Fibroblast of lung (primary cell): ENCODE measurements at places on chromosomes 16 and 17. TPM values are rescaled to one million over a fixed set of nuclear protein-coding genes. Genes with fewer than 3 reads are reported as not detected.

DNA sequence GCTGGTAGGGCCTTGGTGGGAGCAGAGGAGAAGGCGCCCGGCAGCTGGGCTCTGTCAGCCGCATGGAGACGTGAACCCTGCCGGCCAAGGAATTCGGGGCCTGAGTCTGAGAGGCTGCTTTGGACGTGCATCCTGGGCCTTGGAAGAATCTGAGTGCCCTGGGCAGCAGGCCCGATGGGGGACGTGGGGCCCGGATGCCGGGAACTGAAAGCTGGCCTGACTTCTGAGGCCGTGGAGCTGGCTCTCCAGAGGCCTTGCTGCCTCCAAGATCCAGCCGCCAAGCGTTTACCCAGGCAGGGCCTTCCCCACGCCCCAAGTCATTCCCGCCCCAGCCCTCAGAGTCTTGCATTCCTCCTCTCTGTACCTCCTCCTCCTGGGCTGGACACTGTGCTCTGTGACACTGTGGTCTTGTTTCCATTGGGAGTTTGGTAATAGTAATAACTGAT lies 37.2 kb downstream of the NKD1 start:
- DNase-seq = peak; percentile 14

DNA sequence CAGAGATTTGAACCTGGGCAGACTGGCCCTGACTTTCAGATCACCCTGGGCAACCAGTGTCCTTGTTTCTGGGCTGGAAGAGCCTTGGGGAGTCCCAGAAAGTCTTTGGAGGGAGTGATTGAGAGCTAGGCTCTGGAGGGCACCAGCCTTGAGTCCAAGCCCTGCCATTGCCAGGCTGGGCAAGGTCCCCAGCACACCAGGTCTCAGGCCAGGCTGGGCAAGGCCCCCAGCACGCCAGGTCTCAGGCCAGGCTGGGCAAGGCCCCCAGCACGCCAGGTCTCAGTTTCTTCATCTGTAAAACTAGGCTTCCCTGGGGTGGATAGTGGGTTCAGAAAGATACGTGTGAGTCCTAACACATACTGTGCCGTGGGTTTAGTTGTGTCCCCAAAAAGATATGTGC lies 135.0 kb downstream of the IRF8 start:
- DNase-seq = no peak

DNA sequence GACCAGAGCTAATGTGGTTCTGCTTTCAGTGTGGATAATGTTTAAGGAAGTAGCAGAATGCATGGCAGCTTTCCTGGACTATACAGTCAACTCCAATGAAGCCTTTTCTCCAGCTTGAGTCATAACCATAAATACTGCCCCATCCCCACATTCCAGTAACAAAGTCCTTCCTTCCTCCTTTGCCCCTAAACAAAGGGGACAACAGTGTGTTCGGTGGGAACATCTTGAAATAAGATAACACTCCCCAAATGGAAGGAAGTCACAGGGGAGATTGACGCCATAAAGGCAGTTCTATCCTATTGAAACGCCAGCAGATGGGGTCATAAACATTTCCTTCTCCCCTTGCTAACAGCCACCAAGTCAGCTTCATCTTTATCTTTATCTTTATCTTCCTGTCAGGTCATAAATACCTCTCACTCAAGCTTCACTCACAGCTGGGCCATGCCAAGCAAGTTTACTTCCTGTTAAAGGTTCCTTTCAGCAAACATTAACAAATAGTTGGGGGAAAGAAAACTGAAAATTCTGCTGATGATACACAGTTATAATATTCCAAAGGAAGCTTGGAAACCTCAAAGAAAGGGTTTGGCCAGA lies 136.7 kb downstream of the SNX11 start:
- no peak for DNase-seq

DNA sequence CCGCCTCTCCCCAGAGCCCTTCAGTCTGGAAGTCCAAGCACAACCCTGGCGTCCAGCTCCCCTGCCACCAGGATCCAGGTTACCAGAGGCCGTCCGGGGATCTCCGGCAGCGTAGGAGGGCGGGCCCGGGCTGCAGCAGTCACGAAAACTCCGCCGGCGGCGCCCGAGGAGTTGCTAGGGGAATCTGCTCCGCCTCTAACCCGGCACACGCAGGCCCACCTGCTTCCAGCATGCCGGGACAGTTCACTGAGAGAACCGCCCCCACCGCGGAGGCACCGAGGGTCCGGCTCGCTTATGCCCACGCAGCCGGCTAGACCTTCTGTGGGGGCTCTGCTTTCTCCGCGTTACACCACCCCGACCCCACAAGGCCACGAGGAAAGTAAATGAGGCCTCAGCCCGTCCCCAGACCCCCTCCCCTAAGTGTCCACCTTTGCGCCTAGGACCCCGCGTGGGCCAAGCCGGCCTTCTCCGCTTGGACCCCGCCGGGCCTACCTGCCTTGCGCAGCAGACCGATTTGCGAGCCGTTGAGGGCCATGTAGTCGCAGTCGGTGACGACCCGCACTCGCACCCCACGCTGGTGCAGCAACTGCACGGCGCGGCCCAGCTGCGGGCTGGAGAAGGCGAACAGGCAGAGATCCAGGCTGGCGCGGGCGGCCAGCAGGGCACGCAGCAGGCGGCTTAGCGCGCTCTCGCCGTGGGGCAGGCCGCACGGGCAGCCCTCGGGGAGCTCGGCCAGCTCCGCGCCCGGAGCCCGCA lies 587 bp downstream of the PLD6 start:
- DNase-seq = peak; percentile 52

- DNase-seq = peak; percentile 88
Observed at GRCh38 chr16:9797306-9797705, 384.9 kb downstream of the GRIN2A start.

DNA sequence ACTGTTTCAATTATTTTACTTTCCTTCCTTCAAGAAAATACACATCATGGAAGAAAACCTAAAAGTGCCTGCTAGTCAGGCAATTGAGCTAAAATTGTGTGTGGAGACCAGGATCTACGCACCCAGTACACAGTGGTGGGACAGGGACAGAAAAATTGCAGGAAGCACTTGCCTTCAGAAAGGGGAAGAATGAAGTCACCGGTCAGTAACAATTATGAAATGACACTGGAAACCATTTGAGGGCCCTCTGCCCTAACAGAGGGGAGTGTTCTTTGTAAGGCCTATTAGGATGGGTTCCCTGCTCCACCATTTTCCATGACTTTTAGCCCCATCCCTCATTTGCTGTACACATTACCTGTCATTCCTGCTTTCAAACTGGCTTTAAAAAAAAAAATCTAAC lies 4.5 kb upstream of the PHAF1 start:
- no peak for DNase-seq

GRCh38 chr17:27748360-27748825 lies 51.9 kb downstream of the NOS2 start:
- DNase-seq = no peak

DNA sequence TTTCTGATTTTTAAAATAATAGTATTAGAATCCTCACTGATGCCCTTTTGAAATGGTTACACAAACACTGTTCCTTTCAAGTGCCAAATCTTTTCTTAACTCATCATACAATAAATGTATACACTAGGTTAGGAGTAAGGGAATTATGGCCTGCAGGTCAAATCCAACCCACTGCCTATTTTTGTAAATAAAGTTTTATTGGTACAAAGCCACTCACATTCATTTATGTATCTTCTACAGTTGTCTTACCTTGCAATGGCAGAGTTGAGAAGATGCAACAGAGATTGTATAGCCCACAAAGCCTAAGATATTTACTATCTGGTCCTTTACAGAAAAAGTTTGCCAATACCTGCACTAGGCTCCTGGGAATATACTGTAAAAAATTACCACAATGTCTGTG lies 47.8 kb downstream of the IKZF3 start:
- DNase-seq = no peak

DNA sequence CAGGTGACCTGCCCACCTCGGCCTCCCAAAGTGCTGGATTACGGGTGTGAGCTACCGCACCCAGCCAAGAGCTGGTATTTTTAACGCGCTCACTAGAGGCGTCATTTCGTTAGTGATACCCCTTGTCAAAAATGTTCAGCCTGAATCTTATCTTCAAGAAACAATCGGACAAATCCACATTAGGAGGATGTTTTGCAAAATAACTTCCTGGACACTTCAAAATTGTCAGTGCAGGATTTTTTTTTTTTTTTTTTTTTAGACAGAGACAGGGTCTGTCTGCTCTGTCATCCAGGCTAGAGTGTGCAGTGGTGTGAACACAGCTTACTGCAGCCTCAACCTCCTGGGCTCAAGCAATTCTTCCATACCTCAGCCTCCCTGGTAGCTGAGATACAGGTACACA lies 63.0 kb downstream of the RMI2 start:
- DNase-seq = no peak

- no peak for DNase-seq
Observed at GRCh38 chr16:82713778-82714177, 87.0 kb downstream of the CDH13 start.

- no peak for DNase-seq
Observed at GRCh38 chr16:14676633-14677032, 17.5 kb downstream of the PLA2G10 start.

- DNase-seq = no peak
Observed at GRCh38 chr16:48559462-48560211, 50.3 kb downstream of the N4BP1 start.

- no peak for DNase-seq
Observed at GRCh38 chr16:13333336-13333735, 431.9 kb downstream of the SHISA9 start.

DNA sequence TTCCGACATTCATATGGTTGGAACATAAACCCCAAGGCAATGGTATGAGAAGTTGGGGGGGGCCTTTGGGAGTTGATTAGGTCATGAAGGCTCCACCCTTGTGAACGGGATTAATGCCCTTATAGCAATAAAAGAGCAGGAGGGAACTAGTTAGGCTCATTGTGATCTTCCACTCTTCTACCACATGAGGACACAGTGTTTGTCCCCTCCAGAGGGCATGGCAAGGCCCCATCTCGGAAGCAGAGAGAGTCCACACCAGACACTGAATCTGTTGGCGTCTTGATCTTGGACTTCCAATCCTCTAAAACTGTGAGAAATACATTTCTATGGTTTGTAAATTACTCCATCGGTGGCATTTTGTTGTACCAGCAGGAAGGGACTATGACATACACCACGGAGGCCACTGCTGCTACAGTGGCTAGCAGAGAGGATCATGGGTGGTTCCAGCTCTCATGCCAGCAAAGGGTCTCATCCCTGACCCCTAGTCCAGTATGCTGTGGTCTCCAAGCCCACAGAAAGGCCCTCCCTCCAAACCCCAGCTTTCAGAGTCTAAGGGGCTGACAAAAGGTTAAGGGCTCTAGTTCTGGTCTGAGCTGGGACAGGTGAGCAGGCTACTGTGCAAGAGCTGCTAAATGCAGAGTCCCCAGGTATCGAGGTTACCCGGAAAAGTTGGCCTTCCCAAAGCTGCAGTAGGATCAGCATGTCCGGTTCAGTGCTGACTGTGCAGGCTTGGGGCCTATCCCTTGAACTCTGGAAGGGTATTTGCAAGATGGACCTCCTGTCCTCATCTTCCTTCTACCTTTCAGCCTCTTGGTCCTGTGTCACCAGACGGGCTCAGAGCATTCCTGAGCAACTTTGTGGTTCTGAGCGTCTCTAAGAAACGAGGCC lies 12.2 kb downstream of the CCR7 start:
- DNase-seq = peak; percentile 43

The LRRC46 gene
- total RNA-seq = under 0.01 TPM in 2 replicates

The RASD1 gene
- 0.26 and 2.6 TPM in 2 replicates for total RNA-seq

The COIL gene
- 11.8 and 12.1 TPM in 2 replicates for total RNA-seq

The RND2 gene
- 0.77 and 0.99 TPM in 2 replicates for total RNA-seq
